ENCODE measurements at places on chromosomes 7 and 10. TPM values are rescaled to one million over a fixed set of nuclear protein-coding genes. Genes with fewer than 3 reads are reported as not detected.
A peak's percentile ranks its signal among the peaks of the same experiment; 100 is the strongest.

The ANXA8 gene
- 0.23 TPM for total RNA-seq

The MPP7 gene
- total RNA-seq = 3.7 TPM

The NEUROG3 gene
- not detected for total RNA-seq

GRCh38 chr10:26543567-26544306, 105.6 kb downstream of the APBB1IP start:
- peaks cover 60% of the 10 kb centered on the region for H3K36me3 ChIP-seq
- no peaks in the 10 kb centered on the region for H3K27me3 ChIP-seq
- peak; percentile 67 for DNase-seq
- H3K27ac ChIP-seq = peak overlapping the region; percentile 76
- peaks cover 38% of the 10 kb centered on the region for H3K4me1 ChIP-seq
- no peak overlapping the region for H3K4me3 ChIP-seq

DNA sequence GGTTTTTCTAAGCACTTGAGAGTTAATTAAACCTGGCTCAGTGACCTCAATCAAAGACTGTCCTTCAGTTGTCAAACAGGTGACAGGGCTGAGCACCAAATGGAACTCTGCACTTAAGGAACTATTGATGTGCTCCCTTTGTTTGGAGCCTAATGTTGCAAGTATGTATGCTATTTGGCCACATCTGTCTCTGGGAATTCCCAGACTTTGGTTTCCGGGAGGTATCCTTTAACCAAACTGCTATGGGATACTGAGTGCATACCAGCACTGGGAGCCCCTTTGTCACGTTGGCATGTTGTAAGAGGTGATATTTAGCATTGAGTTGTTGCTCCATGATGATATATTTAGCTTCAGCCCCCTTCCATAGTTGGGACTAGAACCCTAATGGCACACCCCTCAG, 25.2 kb downstream of the ASZ1 start:
- H3K4me3 ChIP-seq = no peak overlapping the region
- H3K27me3 ChIP-seq = no peaks in the 10 kb centered on the region
- no peaks in the 10 kb centered on the region for H3K36me3 ChIP-seq

All from activated CD8-positive, alpha-beta memory T cell treated with anti-CD3 and anti-CD28 coated beads, Interleukin-2, amount 10 ng/mL, durations not matched to agents 7 days and 5 days (primary cell).